Stimulated activated CD8-positive, alpha-beta memory T cell treated with anti-CD3 and anti-CD28 coated beads, Interleukin-4, amount 100 ng/mL, for 1 hour (primary cell): ENCODE measurements at places on chromosomes 6 and 20.

GRCh38 chr6:129672881-129673631 lies 36.9 kb downstream of the ARHGAP18 start:
- no peak for DNase-seq

GRCh38 chr20:6764619-6765018 lies 2.9 kb upstream of the BMP2 start:
- DNase-seq = no peak

- DNase-seq = no peak
These were observed 18.2 kb downstream of the TBC1D20 start for GRCh38 chr20:444117-444516.

DNA sequence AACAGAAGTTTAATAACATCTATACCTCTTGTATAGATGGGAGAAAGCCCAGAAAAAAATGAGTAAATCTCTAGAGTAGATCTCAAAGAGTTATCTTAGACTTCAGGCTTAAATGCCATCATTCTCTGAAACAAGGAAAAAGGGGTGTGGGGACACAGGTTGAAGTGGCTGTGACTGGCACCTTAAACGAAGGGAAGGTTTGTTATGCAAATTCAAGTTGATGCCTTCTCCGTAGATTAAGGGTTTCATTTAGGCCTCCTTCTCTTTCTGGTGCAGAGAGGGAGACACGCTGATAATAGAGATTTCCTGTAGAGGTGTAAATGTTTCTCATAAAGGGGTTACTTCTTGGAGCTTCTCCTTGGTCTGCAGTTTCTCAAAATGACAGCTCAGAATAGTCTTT lies 252.1 kb downstream of the CD83 start:
- no peak for DNase-seq

DNA sequence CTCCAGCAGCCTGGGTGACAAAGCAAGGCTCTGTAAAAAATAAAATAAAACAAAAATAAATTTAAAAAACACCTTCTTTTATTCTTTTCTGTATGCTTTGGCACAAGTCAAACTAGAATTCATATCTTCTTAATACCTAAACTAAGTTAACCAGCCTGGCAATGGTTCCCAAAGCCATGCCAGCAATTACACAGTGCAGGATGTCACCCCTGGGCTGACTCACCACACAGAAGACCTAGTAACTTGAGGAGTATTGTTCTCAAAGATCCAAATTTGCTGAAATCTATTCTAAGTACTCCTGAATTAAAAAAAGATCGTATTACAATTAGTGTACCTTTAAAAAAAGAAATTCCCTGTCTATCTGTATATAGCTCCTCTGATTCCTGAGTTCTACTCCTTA lies 162.7 kb upstream of the SGK1 start:
- DNase-seq = no peak

- no peak for DNase-seq
These were observed 244.1 kb upstream of the QKI start for GRCh38 chr6:163170294-163170883.

DNA sequence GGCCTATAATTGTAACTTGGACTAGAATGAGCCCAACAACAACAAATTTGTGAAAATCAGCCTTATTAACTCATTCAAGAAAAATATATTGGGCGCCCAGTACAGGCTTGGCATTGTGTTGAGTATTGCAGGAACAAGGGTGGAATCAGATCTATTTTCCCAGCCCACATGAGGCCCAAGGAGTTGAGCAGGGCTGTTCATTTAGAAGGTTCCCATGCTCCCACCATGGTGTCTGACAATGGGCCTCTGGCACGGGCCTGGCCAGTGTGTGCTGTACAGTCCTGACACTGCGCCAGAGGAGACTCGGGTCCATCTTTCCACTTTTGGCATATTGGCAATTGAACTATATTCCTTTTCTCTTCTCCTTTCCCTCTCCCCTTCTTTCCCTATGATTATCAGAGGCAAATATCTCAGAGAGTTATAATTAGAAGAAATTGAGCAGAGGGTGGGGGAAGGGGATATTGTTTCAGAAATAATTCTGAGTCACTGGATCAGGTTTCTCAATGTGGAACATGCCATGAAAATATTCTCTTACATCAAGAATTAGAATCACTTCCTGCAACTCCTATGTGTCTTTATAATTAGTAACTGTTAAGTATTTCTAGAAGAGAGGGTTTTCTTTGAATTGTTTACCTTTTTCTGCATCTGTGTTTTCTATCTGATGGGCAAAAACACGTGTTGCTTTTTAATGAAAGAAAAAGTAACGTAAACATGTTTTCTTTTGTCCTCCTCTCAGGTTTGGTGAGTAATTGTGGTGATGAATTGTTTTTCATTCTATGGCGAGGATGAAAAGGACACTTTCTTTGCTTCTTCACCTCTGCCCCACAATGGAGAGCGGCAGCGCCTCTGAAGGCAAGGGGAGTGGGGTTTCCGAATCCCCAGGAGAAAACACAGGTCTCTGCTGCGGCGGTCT lies 209.4 kb downstream of the FOXA2 start:
- DNase-seq = no peak

DNA sequence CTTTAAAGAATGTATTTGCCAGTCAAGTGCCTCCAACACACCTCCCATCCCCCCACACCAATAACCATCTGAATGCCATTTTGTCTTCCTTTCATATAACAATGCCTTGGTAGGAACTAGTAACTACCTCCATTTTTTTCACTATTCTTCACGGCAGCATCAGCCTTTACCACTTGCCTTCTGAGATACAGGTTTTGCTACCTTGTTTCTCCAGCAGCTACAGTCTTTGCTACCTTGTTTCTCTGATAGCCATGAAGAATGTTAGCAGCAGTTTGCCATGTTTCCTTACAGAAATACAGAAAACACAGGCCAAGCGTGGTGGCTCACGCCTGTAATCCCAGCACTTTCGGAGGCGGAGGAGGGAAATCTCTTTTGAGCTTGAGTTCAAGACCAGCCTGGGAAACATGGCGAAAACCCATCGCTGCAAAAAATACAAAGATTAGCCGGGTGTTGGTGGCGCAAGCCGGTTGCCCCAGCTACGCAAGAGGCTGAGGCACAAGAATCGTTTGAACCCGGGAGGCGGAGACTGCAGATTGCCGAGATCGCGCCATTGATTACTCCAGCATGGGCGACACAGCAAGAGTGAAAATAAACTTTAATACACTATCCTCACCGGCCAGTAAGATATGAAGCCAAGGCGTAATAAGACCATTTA lies 100.9 kb downstream of the HFE start:
- DNase-seq = no peak

GRCh38 chr6:158737710-158738615 lies 81.2 kb downstream of the EZR start:
- DNase-seq = no peak

DNA sequence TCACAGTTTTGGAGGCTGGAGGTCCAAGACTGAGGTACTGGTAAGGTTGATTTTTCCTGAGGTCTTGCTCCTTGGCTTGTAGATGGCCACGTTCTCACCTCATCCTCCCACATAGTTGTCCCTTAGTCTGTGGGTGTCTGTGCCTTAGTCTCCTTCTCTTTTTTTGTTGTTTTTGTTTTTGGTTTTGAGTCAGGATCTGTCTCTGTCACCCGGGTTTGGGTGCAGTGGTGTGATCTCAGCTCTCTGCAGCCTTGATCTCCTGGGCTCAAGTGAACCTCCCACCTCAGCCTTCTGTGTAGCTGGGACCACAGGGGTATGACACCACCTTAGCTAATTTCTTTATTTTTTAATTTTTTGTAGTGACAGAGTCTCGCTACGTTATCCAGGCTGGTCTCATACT lies 245.2 kb downstream of the PHACTR1 start:
- DNase-seq = no peak

GRCh38 chr20:24473435-24474223 lies 4.2 kb downstream of the SYNDIG1 start:
- no peak for DNase-seq

DNA sequence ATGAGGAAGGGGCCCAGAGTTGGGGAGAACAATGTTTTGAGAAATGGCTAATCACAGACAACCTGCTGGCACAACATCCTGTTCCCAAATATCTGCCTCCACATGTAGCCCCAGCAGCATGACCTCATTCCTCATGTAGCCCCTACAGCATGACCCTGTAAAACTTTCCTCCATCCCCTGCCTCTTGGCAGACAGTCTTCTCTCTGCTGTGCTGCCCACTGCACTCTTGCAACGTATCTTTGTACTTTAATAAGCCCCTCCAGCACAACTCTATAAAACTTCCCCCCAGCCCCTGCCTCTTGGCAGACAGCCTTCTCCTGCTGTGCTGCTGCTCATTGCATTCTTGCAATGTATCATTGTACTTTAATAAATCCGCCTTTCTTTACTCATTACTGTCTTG lies 278.8 kb downstream of the HDGFL1 start:
- no peak for DNase-seq

DNA sequence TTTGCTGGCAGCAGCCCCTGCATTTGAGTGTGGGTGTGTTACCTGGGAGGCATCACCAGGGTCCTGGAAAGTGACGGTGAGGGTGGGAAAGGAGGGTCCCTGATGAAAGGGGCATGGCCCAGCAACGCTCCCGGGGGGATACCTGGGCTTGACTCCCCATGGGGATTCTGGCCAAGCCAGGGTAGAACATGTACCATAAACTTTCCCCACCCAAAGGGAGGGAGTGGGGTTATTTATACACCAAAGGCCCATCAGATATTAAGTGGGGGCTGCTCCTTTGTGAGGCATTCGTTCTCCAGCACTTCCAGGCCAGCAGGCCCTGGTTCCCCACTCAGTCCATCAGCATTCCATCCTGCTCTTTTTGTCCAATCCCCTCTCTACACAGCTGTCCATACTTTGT lies 20.6 kb upstream of the CCR6 start:
- DNase-seq = no peak

- DNase-seq = no peak
These were observed 31.1 kb downstream of the LAMA4 start for GRCh38 chr6:112223070-112223861.

DNA sequence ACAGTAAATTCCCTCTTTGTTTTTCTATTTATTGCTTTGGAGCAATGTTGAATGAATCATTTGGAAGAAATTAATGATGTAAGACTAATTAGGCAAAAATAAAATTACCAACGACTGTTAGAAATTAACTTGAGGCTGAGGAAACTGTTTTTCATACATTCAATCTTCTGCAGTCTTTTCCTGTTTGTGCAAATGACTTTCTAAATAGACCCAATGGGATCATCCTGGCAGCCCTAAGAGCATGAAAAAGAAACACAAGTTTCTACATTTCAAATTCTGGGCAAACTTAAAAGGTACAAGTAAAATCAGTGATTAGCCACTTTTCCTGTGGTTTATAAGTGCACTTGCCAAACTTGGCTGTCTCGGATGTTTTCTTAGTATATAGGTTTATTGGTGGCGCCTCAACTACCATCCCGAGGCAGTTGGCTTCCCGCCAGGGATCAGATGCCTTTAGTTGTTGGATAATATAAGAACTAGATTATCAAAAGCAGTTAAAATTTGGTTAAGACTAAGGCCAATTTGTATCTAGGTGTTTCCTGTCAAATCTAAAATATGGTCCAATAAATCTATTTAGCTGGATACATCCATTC lies 181.2 kb downstream of the ISM1 start:
- no peak for DNase-seq

- DNase-seq = no peak
These were observed 127.4 kb downstream of the DST start for GRCh38 chr6:56515081-56515905.

GRCh38 chr6:139251045-139251690 lies 40.6 kb downstream of the TXLNB start:
- no peak for DNase-seq

DNA sequence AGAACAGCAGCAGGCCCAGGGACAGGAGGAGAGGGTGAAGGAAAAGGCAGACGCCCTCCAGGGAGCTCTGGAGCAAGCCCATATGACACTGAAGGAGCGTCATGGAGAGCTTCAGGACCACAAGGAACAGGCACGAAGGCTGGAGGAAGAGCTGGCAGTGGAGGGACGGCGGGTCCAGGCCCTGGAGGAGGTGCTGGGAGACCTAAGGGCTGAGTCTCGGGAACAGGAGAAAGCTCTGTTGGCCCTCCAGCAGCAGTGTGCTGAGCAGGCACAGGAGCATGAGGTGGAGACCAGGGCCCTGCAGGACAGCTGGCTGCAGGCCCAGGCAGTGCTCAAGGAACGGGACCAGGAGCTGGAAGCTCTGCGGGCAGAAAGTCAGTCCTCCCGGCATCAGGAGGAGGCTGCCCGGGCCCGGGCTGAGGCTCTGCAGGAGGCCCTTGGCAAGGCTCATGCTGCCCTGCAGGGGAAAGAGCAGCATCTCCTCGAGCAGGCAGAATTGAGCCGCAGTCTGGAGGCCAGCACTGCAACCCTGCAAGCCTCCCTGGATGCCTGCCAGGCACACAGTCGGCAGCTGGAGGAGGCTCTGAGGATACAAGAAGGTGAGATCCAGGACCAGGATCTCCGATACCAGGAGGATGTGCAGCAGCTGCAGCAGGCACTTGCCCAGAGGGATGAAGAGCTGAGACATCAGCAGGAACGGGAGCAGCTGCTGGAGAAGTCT lies 25.5 kb downstream of the C20orf173 start:
- DNase-seq = no peak

- no peak for DNase-seq
These were observed 4.3 kb upstream of the DCBLD1 start for GRCh38 chr6:117477988-117478852.

DNA sequence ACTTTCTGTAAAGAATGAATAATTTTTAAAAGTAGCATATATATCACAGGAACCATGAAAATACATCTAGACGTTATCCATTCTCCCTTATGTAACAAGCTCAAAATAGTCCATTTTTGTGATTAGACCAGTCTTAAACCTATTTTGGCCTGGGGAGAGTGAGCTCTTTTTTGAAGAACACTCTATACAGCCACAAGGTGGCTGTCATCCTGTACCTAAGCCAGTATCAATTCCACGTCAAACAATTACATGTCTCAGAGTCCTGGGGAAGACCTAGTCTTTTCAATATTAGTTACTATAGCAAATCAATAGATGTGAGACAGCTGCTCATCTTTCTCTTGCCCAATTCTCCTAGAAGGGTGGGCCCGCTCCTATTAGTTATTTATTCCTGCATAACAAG lies 28.4 kb downstream of the FBXO5 start:
- no peak for DNase-seq

DNA sequence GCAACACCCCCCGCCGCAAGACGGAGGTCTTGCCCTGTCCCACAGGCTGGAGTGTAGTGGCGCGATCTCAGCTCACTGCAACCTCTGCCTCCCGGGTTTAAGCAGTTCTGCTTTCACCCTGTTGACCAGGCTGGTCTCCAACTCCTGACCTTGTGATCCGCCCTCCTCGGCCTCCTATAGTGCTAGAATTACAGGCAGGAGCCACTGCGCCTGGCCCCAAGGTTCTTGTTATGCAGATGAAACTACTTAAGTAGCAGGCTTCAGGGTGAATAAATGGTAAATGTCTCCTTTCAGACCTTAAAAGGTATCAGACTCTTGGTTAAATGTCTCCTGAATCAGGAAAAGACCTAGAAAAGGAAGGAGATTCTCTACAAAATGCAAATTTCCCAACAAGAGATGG lies 95.4 kb upstream of the TMEM181 start:
- DNase-seq = no peak

GRCh38 chr20:35093267-35093884 lies 769 bp upstream of the TRPC4AP start:
- DNase-seq = no peak

GRCh38 chr20:41339957-41340326 lies 679 bp upstream of the LPIN3 start:
- peak; percentile 76 for DNase-seq

- no peak for DNase-seq
These were observed 96.0 kb downstream of the PSMB1 start for GRCh38 chr6:170456886-170457698.

GRCh38 chr6:52304983-52305390 lies 20.4 kb upstream of the MCM3 start:
- DNase-seq = no peak

- DNase-seq = no peak
These were observed 29.0 kb downstream of the SLC12A5 start for GRCh38 chr20:46057856-46058598.
